ENCODE measurements at places on chromosomes 3 and 15.

GRCh38 chr3:45414341-45414740, 26.0 kb downstream of the LARS2 start:
- DNase-seq: no peak
- peaks cover 6% of the 10 kb centered on the region for H3K4me1 ChIP-seq
- H3K4me3 ChIP-seq: no peak overlapping the region
- H3K27ac ChIP-seq: no peak overlapping the region
- H3K36me3 ChIP-seq: peaks cover 31% of the 10 kb centered on the region

- peaks cover 13% of the 10 kb centered on the region for H3K4me1 ChIP-seq
- H3K4me3 ChIP-seq: no peak overlapping the region
- peaks cover 17% of the 10 kb centered on the region for H3K36me3 ChIP-seq
- DNase-seq: no peak
- no peaks in the 10 kb centered on the region for H3K27me3 ChIP-seq
These were observed 26.8 kb downstream of the RLBP1 start for GRCh38 chr15:89194608-89195007.

GRCh38 chr3:8503461-8503860, 1.8 kb downstream of the LMCD1 start:
- no peaks in the 10 kb centered on the region for H3K27me3 ChIP-seq
- peaks cover 75% of the 10 kb centered on the region for H3K4me1 ChIP-seq
- peaks cover under 1% of the 10 kb centered on the region for H3K36me3 ChIP-seq
- no peak for DNase-seq
- peak overlapping the region; percentile 94 for H3K27ac ChIP-seq

DNA sequence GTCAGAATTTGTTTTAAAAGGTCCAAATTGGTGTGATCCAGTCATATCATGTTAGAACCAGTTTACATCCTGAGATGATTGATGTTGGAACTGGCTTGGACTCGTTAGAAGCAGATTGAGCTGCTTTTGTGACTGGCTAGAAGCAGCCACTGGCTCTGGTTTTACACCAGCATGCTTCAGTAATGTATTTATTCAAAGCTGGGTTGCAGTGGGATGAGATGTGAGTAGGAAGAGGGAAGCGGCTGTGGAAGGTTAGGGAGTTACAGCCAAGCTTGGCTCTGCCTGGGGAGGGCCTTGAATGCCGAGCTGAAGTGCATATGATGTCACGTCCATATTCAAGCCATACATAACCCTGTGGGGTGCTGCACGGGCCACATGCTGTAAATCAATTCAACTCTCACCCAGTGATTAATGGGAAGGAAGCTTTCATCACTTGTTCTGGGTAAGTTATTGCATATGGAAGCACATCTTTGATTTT, 104.0 kb upstream of the SMAD3 start:
- no peak overlapping the region for H3K4me3 ChIP-seq
- no peaks in the 10 kb centered on the region for H3K36me3 ChIP-seq
- no peak overlapping the region for H3K27ac ChIP-seq
- no peak for DNase-seq
- no peaks in the 10 kb centered on the region for H3K4me1 ChIP-seq

DNA sequence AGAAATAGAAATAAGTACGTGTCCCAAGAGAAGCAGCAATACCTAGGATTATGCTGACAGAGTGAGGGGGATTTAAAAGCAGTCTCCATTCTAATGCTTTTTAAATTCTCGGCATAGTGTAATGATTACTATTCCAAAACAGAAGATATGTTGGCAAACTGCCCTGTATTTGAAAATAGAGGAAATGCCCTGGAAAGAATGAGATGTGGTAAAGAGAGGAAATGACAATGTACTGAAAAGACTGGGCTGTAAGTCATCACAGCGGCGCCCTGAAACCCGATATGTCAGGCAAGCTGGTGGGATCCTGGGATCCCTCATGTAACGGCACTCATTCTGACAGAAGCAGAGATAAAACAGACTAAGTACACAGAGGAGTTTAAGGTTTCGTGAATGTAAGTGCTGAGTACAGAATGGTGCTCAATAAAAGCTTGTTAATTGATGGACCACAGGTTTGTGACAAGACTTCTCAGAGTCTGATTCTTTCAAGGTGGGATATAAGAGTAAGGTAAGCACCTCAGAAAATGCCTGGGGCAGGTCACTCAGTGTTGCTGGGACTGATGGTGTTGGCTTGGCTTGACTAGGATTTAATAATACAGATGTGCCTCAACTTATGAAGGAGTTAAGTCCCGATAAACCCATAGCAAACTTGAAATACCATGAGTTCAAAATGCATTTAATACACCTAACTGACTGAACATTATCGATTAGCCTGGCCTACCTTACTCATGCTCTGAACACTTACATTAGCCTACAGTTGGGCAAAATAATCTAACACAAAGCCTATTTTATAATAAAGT, 91.4 kb downstream of the NFKBIZ start:
- peaks cover 10% of the 10 kb centered on the region for H3K4me1 ChIP-seq
- no peak overlapping the region for H3K4me3 ChIP-seq
- DNase-seq: peak; percentile 57
- no peaks in the 10 kb centered on the region for H3K36me3 ChIP-seq

- H3K36me3 ChIP-seq: no peaks in the 10 kb centered on the region
- DNase-seq: no peak
- peak overlapping the region; percentile 31 for H3K4me3 ChIP-seq
- H3K27me3 ChIP-seq: no peaks in the 10 kb centered on the region
These were observed 3.8 kb downstream of the TYRO3 start for GRCh38 chr15:41562784-41563198.

DNA sequence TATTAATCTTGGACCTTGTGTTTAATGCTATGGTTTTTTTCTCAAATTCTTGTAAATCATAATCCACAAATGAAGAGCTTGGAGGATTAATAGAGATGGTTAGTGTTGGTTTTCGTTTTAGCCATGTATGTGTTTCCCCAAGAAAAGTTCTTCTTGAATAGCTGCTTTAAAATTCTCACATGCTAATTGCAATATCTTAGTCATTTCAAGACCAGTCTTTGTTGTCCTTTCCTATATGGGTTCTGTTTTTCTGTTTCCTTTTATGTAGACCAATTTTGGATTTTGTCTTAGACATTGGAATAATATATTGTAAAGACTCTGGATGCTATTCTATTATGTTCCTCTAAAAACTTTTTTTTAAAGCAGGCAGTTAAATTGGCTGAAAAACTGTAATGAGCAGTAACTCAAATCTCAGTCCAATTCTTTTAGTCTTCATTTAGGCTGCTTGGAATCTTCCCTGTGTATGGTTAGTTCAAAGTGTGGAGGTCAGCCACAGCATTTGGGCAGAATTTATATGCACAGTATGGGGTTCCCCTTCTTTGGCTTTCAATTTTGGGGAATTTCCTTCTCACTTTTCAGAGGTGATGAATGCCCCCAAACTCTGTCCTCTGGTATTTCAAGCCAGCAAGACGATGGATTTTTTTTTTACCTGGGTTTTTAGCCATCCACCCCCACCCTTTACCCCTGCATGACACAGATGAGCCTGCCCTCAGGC, 39.1 kb upstream of the DNAJC13 start:
- H3K27me3 ChIP-seq: no peaks in the 10 kb centered on the region
- peaks cover 5% of the 10 kb centered on the region for H3K36me3 ChIP-seq
- DNase-seq: no peak
- H3K4me1 ChIP-seq: peaks cover 3% of the 10 kb centered on the region
- H3K27ac ChIP-seq: no peak overlapping the region
- no peak overlapping the region for H3K4me3 ChIP-seq

- peaks cover 23% of the 10 kb centered on the region for H3K4me1 ChIP-seq
- no peaks in the 10 kb centered on the region for H3K36me3 ChIP-seq
- H3K27me3 ChIP-seq: peaks cover 23% of the 10 kb centered on the region
- H3K4me3 ChIP-seq: peak overlapping the region; percentile 59
These were observed 78.5 kb upstream of the MEF2A start for GRCh38 chr15:99487337-99487730.

- DNase-seq: no peak
- no peaks in the 10 kb centered on the region for H3K36me3 ChIP-seq
- no peak overlapping the region for H3K27ac ChIP-seq
- peaks cover 10% of the 10 kb centered on the region for H3K4me1 ChIP-seq
- no peak overlapping the region for H3K4me3 ChIP-seq
These were observed 15.3 kb upstream of the STRIT1 start for GRCh38 chr3:155308831-155309230.

GRCh38 chr3:141045849-141046248, 5.3 kb upstream of the SPSB4 start:
- peaks cover 28% of the 10 kb centered on the region for H3K27me3 ChIP-seq
- no peak overlapping the region for H3K4me3 ChIP-seq
- H3K4me1 ChIP-seq: peaks cover 1% of the 10 kb centered on the region
- H3K27ac ChIP-seq: no peak overlapping the region

- H3K4me1 ChIP-seq: peaks cover 38% of the 10 kb centered on the region
- no peaks in the 10 kb centered on the region for H3K36me3 ChIP-seq
- H3K4me3 ChIP-seq: peak overlapping the region; percentile 3
These were observed 172.4 kb downstream of the KLHL25 start for GRCh38 chr15:85622221-85622831.

DNA sequence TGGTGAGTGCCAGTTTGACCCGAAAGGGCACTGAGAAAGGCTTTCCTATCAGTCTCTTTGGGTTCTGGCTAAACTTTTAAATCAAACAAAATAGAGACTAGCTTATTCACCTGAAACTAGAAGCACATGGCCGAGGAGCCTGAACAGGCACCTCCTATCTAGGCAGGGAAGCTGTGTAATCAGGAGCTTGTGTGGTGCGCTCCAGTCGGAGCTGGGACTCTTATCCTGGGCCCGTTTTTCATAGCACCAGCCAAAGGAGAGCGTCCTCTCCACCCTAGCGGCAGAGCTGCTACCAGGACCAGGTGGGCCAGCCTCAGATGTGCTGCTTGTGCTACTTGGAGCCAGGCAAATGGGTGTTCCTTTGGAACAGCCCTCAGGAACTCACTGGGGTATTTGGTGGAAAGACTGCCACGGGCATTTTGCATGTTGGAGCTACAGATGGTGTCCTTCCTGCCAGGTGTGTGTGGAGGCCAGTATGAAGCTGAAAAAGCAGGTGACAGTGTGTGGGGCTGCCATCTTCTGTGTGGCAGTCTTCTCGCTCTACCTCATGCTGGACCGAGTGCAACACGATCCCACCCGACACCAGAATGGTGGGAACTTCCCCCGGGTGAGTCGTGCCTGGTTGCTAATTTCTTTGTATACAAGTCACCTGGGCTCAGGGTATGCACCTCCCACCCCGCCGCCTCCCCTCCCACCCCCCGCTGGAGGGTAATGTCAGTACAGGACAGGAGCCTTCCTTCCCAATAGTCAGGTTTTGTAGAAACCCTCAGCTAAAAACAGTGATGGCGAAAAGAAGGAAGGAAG, 833 bp downstream of the MAN2A2 start:
- peaks cover 21% of the 10 kb centered on the region for H3K4me1 ChIP-seq
- H3K27me3 ChIP-seq: no peaks in the 10 kb centered on the region
- H3K27ac ChIP-seq: peak overlapping the region; percentile 86
- DNase-seq: no peak
- peaks cover 11% of the 10 kb centered on the region for H3K36me3 ChIP-seq

DNA sequence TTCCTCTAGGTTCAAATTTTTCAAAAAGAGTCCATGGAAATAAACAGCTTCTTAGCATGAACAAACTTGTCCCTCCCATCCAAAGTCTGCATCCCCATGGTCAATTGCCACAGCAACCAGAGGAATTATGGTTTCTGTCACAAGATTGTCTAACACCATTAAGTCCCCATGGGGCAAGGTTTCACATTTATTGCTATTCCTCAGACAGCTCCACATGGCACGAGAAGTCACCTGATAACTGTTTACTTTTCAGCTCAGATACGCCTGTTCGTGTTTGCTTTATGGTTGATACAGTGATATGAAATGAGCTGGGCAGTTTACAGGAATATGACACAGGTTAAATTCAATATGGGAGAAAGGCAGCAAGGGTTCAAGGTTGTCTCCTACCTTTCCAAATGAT, 37.9 kb upstream of the MUC13 start:
- H3K4me1 ChIP-seq: no peaks in the 10 kb centered on the region
- H3K4me3 ChIP-seq: no peak overlapping the region
- H3K27ac ChIP-seq: no peak overlapping the region
- no peaks in the 10 kb centered on the region for H3K27me3 ChIP-seq

DNA sequence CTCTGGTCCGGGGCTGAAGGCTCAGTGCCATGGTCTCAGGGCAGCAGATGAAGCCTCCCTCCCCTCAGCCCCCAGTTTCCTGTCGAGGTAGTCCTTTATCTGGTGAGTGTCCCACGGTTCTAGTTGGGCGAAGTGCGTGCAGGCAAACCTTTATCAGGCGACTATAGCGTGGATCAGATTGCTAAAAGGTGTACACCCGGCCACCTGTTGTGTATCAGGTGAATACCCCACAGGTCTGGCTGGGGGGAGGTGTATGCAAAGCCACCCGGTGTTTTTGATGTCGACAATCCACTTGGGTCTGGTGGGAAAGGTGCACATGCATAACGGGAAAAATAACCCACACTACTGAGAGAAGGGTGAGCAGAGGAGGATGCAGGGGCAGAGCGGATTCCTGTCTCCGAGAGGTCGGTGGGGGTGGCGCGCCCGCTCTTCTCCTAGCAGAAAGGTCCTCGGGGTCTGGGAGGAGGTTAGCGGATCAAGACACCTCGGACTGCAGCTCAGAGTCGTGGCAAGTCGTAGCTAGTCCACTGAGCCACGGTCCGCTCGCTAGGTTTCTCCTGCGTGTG, 507 bp downstream of the SLC12A6 start:
- no peak for DNase-seq
- peaks cover 10% of the 10 kb centered on the region for H3K36me3 ChIP-seq
- peak overlapping the region; percentile 95 for H3K4me3 ChIP-seq
- peaks cover 39% of the 10 kb centered on the region for H3K4me1 ChIP-seq
- no peaks in the 10 kb centered on the region for H3K27me3 ChIP-seq

DNA sequence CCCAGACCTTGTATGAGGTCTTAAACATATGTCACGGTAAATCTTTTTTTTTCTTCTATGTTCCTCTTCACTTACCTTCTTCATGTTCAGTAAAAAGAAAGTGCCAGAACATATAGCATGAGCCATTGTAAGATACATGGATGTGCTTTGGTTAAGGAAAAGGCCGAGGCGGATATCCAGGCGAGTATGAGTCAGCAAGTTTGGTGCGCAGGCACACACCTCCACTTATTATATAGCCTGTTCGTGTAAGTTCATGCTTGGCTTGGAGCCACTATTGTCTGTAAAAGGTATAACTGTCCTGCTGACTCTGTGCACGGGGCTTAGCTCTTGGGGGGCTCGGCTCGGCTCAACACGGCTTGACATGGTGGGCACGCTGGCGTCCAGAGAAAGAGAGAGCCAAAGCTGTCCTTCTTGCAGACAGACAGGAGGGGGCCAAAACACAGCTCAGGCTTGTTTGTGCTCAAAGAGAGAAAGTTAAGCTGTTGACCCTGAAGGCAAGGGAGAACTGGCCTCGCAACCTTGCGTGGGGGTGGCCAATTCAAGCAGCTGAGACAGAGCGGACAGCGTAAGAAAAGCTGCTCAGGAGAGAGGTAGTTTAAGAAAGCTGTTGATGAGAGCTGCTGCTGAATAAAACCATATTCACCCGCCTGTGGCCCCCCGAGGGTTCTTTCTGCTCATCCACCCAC, 251.2 kb downstream of the SLC9A9 start:
- H3K27me3 ChIP-seq: peaks cover 8% of the 10 kb centered on the region
- no peak overlapping the region for H3K27ac ChIP-seq
- peaks cover 11% of the 10 kb centered on the region for H3K4me1 ChIP-seq
- H3K36me3 ChIP-seq: no peaks in the 10 kb centered on the region
- H3K4me3 ChIP-seq: no peak overlapping the region

GRCh38 chr3:37907906-37908305, 46.2 kb downstream of the CTDSPL start:
- H3K36me3 ChIP-seq: peaks cover 10% of the 10 kb centered on the region
- DNase-seq: no peak
- H3K4me3 ChIP-seq: no peak overlapping the region
- peaks cover 39% of the 10 kb centered on the region for H3K4me1 ChIP-seq

- H3K36me3 ChIP-seq: peaks cover 24% of the 10 kb centered on the region
- peaks cover 42% of the 10 kb centered on the region for H3K4me1 ChIP-seq
- no peaks in the 10 kb centered on the region for H3K27me3 ChIP-seq
- H3K4me3 ChIP-seq: no peak overlapping the region
These were observed 61.3 kb downstream of the TBL1XR1 start for GRCh38 chr3:177135841-177136492.
